NCI-H510A (cell line): ENCODE measurements at places on chromosomes 4 and X.
A peak's percentile ranks its signal among the peaks of the same experiment; 100 is the strongest.

GRCh38 chr4:85600501-85600900 is 125.6 kb downstream of the ARHGAP24 start:
- DNase-seq, result no peak

- DNase-seq, result no peak
Observed at GRCh38 chr4:1307951-1308735, 18.5 kb downstream of the MAEA start.

DNA sequence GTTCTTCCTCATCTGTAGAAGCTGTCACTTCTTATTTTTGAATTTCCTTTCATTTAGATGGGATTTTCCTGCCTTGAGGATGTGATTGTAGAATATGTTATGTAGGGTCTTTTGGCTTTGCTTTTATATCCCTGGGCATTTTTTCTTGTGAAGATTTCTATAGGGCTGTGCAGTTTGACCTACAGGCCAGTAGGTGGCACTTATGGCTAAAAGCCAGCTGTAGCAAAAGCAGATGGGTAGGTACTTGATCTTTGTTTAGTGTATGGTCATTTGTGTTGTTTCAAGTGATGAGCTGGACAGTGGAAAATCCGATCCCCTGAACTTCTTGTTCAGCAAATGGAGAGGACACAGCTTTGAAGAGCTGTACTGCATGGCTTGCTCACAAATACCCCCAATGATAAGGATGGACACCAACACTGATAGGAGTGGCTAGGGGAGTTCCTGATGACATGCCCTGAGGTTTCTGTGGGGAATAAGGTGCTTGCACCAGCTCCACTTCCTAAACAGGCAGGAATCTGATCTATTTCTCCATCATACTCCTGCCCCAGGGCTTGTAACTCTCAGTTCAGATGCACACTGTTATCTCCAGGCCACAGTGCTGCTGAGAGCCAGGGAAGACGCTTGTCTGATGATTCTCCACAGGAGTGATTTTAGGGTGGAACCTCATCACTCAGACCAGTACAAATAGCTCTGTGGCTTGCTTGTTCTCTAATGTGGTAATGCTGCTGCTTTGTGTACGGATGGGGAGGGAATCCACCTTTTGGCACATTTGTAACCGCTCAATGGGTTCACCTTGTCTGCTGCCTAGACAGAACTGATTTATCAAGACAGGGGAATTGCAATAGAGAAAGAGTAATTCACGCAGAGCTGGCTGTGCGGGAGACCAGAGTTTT is 417.1 kb upstream of the MAGEB16 start:
- peak; percentile 5 for DNase-seq

- DNase-seq, result no peak
Observed at GRCh38 chr4:2870082-2870481, 26.4 kb downstream of the ADD1 start.

DNA sequence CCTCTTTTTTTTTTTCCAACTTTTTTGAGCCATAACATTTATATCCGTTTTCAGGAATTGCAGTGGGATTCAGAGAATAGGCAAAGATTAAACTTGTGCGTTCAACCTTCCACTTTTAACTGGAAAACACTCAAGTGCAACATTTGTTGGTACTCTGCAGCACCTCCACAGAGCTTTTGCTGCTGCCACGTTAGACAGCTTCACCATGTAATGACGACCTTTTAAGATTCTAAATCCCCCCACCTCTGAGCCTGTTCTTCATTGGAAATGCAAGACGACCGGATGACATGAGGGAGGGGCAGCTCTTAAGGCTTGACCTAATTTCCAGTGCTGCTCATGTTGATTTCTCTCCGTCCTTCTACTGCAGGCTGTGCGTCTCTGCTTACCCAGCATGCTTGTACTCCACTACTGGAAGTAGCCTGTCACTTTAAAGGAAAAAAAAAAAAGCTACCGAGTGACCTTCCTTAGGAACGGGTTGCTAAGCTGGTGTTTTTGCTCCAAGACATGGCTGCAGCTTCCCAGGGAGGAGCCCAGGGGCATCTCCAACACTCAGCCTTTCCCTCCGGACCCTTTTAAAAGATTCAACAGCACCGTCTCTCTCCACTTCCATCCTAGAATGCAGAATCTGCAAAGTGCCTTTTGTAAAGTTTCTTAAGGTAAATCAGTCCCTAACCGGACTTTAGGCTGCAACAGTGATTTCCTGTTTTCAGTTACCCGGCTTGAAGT is at the start of gene CC2D2A:
Gene CC2D2A (plus strand): TSS at position 481 of the 726 bp plus-strand sequence. CDS start 6,051 bp downstream, outside the sequence.
- DNase-seq, result no peak

DNA sequence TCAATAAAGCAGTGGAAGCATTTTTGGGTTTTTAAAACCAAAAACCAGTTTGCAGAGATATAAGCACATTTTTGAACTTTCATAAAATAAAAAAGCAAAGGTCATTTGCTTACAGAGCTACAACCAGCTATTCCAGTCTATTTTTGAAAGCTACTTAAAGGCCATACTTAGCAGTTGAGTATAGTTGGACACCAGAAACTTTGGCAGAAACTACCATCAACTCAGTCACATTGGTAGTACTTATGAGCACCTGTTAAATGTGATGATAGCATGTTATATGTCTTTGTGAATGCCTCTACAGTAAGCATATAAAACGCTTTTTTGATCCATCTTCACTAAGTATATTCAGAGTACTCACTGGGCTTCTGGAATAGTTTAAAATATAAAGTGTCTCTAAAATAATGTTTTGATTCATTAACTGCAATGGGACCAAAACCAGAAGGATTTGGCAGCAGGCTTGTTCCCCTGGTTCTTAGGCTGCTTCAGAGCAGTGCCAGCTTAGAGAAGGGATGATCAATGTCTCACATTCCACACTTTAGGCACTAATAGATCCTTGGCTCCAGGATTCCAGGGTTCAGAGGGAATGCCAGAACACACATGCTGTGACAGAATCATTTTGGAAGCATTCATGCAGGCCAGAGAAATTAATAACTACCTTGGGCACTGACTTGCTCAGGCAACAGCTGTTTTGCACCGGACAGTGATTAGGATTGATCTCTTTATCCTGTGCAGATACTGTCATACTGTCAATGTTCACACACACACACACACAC is 103.9 kb downstream of the IQCM start:
- DNase-seq, result no peak

- DNase-seq, result no peak
Observed at GRCh38 chr4:138868562-138868961, 147.0 kb upstream of the NOCT start.

- DNase-seq, result no peak
Observed at GRCh38 chrX:121301356-121301755, 253.9 kb downstream of the GLUD2 start.

DNA sequence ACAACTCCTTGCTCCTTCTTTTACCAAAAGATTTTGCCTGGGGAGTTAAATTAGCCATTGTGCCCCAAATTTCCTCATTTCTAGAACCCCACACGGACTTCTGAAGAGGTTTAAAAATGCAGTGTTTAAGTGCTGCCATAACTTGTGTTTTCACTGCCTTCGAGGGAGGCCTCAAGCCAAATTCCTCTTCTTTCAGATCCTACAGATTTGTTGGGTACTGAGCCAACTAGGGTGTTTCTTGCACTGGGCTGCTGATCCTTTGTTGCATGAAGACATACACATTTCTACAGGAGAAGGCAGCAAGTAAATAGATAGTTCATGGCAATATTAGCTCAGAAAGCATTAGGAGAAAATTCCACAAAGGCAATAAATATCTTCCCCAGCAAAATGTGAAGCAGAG is 43.8 kb downstream of the GLRA2 start:
- DNase-seq, result no peak

GRCh38 chrX:87392369-87392768 is 125.2 kb upstream of the KLHL4 start:
- no peak for DNase-seq

DNA sequence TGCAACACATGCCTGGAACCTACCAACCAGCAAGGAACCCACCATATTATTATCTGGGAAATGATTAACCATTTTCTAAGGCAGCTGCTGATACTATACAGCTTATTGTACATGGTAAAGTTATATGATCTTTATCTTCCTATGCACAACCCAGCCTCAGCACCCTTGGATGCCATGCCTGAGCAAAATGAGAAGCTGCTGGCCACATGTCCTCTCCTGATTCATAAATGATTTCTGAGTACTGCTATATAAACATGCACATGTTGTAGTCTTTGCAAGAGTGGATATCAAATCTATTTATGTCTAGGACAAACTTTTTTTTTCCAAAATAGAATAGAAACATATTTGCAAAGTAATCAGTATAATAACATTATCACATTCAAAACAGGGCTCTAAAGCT is 1043.6 kb downstream of the CCSER1 start:
- no peak for DNase-seq

- no peak for DNase-seq
Observed at GRCh38 chrX:54415534-54416350, 24.5 kb upstream of the TSR2 start.

DNA sequence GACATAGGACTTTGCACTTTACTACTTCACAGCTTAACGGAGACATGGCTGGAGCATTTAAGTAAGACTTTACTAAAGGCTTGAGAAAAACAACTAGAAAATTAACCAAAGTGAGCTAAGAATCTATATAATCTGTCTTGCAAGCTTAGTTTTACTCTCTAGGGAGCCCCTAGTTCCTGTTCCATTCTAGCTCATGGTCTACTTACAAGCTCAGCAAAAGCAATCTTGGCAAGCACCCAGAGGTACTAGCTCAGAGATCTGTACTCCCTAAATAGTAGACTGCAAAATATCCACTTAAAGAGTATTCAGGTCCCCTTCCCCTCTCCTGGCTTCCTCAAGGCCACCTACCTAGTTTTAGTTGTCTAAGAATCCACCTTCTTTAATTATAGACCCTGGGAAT is 469.0 kb downstream of the IDS start:
- DNase-seq, result no peak

DNA sequence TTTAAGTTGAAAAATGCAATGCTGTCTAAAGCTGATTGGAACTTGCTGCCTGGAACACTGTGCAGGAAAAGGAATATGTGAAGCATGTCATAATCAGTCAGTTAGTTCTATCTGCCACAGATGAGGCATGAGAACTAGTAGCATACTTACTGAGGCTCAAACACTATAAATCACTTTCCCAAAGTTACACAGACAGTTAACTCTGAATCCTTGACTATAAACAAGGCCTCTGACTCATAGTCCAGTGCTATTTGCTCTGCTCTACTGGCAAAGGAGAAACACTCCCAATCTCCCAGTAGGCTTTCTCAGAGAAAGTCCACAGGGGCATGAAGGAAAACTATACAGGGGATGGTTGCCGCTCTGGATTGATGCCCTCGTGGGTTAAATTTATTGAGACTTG is 2078.4 kb upstream of the TENM3 start:
- DNase-seq, result no peak

DNA sequence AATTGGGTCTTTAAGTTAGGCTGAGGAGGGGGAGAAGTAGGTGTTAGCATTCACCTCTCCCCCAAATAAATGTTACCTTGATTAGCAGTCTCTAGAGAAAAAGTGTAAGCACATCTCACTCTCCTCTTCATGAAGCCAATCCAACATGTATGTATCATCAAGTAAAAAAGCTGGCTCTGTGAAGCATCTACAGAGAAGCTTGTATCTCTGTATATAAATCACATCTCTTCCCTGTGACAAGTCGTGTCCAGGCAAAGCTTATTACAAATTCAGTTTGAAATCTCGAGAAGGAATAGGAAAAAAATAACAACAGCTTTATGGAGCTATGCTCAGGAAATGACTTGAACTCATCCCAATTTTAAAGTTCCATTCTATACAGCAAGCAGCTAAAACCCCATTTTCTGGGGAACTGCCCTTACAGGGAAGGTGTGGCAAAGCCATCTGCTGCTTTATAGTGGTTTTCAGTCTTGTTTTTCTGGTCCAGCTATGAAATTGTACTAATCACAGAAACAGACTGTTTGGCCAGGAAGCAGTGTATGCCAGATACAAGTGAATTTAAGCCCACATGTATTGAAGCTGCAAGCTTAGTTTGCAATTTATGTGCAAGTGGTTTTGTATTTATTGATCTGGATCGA is 313.3 kb upstream of the NOCT start:
- no peak for DNase-seq

DNA sequence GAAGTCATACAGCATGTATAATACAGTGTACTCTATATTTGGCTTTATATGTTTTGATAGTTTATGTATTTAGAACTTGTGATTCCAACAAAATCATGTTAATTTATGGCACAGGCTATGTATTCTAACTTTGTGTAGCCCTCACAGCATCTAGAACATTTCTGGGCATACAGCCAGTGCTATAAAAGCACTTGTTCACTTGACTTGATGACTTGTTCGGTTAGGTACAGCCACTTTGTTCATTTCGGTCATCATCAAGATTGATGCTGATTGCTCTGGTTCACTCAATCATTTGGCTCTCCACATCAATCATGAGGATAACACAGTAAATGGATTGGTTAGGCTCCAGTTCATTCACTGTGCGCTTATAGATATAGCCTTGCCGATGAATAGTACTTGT is 97.6 kb upstream of the IRS4 start:
- DNase-seq, result no peak

DNA sequence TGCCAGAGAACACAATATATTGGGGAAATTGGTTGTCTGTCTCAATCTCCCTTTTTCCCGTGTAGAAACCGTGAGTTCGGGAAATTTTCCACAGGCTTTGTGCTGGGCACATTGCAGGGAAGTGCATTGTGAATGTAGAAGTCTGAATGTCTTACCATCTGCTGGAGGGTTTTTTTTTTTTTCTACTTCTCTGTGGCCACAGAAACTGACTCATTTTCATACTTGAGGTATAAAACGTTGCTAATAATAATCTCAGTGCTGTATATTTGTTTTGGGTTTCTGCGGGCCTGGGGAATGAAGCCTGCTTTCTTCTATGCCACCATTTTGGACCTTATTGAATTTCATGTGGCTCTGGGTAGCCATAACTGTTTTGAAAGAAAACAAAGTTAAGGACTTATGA is 1001.2 kb downstream of the STIM2 start:
- no peak for DNase-seq

DNA sequence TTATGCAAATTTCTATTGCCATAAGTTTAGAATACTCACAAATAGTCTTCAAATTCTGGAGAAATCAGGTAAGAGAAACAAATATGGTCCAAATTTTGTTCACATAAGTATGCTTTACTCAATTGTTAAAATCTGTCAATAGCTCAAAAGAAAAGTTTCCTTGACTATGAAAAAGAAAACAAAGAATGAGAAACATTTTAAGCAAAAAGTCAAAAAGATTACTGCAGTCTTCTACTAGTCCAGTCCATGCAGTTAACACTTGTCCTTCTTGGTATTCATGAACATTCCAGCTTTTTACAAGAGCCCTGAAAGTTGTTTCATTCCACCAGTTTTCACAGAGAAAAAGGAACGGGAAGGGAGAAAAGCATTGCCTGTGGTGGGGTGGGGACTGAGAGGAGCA is 54.7 kb upstream of the ZXDA start:
- DNase-seq, result no peak

GRCh38 chr4:145583191-145584055 is 35.8 kb upstream of the MMAA start:
- no peak for DNase-seq

- DNase-seq, result no peak
Observed at GRCh38 chrX:108159028-108159670, 67.6 kb downstream of the ATG4A start.

GRCh38 chr4:8157496-8157895 is 1.1 kb downstream of the ABLIM2 start:
- no peak for DNase-seq
